ENCODE measurements at places on chromosomes 2 and 18.

- DNase-seq, result no peak
These were observed 3.4 kb downstream of the CCDC93 start for GRCh38 chr2:118010473-118010872.

GRCh38 chr18:43422518-43422917, 145.2 kb upstream of the SYT4 start:
- no peak for DNase-seq

- no peak for DNase-seq
These were observed 226.1 kb downstream of the DOK6 start for GRCh38 chr18:69626643-69627242.

GRCh38 chr18:55265130-55265675, 305.9 kb upstream of the CCDC68 start:
- DNase-seq, result no peak

DNA sequence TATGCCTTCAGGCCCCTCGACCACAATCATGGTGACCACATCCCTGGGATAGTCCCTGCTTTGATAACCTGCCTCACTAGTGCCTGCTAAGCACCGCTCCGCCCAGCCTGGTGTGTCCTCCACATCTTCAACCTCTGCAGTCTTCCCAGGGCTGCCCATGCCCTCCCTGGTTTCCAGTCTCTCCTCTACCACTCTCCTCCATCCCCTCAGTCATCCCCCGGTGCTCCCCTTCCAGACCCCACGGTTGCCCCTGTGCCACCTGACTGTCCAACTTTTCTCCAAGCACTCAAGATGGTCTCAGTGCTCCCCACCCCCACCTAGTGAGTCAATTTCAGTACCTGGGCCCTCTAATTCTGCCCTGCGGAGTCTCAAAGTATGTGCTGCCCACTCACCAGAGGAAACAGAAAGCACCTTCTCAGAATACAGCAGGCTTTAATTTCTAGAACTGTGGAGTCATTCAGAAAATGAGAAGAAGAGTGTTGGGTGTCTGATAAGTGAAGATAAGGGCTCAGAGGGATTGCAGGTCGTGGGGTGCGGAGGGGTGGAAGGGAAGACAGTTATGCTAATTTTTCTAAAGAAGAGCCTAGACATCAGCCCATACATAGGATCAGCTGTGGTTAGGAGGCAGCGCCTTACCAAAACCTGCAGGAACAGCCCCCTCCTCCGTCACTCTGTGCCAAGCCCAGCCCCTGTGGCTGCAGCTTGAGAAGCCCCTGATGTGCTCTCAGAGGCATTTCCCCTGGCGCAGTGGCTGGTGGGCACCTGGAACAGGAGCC, 53.6 kb upstream of the CAB39 start:
- no peak for DNase-seq

DNA sequence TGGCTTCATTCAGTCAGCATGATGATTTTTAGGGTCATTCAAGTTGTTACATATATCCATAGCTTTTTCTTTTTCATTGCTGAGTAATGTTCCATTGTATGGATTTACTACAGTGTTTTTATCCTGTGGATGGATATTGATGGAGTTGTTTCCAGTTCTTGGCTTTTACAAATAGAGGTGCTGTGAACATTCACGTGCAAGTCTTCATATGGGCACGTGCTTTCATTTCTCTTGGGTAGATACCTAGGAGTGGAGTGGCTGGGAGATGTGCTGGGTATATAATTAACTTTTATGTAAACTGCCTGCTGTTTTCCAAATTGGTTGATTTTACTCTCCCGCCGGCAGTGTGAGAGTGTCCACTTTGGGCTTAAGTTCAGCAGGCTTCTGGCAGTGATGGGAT, 16.5 kb downstream of the AGAP1 start:
- no peak for DNase-seq

- DNase-seq, result no peak
These were observed 349.1 kb upstream of the MAP2 start for GRCh38 chr2:209074711-209075110.

- peak; percentile 92 for DNase-seq
These were observed 43.2 kb upstream of the UBE2F start for GRCh38 chr2:237923481-237924163.

DNA sequence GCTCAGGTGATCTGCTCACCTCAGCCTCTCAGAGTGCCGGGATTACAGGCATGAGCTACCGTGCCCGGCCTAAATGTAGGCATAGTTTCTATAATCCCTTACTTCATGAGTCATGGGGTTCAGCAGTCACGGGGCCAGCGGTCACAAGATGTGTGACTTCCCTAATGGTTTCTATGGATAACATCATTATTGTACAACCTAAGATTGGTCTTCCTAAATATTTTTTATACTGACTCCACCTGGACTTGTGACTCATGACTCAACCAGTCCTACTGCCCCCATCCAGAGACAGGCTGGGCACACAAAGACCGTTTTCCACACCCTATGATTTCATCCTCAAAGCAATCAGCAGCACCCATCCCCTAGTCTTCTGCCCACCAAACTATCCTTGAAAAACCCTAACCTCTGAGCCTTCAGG, 15.9 kb downstream of the FAM210A start:
- peak; percentile 45 for DNase-seq

GRCh38 chr2:164960159-164960558, 4.8 kb upstream of the SLC38A11 start:
- no peak for DNase-seq

- no peak for DNase-seq
These were observed 241.5 kb downstream of the SATB2 start for GRCh38 chr2:199216253-199216652.

- no peak for DNase-seq
These were observed 13.1 kb downstream of the ASPRV1 start for GRCh38 chr2:69948032-69948962.

GRCh38 chr2:72973566-72974435, 56.5 kb downstream of the EMX1 start:
- DNase-seq, result peak; percentile 63

DNA sequence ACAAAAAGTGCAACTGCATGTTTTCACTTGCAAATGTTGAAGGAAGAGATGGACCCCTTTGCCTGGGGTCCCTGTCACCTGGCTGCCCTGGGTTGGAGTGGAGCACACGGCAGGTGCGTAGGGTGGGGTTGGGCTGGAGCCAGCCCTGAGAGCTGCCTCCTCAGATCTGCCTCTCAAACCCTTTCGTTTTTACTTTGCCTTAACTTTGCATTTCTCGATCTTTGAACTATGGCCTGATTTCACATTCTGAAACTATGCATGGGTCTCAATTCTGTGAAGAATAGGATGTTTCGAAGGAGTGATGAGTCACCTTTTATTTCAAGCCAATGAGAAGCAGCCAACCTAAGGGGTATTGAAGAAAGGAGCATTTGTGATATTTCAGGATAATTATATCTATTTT, 132.8 kb downstream of the ACOXL start:
- DNase-seq, result no peak

DNA sequence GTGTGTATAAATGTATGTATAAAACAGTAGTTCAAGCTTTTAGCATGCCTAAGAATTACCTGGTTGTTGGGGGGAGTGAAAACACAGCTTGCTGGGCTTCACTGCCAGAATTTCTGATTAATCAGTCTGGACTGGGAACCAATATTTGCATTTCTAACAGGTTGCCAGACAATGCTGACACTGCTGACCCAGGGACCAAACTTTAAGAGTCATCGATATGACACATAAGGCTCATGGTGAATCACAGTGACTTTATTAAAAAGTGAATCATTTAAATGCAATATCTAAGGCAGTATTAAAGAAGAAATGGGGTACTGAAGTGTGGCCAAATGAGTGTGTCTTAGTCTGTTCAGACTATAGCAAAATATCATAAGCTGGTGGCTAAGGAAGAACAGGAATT, 195.9 kb upstream of the DTNA start:
- DNase-seq, result no peak
